RPMI7951 (cell line): ENCODE measurements at places on chromosomes 1 and 21. TPM values are rescaled to one million over a fixed set of nuclear protein-coding genes. Genes with fewer than 3 reads are reported as not detected.

The DTL gene
- 24.2 and 28.0 TPM in 2 replicates for total RNA-seq

DNA sequence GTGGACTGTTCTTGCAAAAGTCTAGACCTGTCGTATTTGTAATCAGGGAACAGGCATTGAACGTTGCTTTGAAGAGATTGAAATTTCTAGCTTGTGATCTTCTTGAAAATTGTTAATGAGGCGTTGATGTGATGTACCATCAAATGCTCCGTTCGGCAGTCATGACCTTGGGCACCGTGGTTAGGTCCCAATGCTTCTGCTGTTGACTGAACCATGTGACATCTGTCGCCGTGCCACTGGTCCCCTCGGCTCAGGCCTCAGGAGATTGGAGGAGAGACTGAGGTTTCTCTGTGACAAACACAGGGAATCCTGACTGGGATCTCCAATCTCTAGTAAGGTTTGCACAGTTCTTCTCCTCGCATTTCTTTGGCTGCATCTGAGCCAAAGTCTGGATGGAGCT lies 18.1 kb upstream of the KCNAB2 start:
- no peak for DNase-seq

GRCh38 chr1:169466259-169467230 lies 19.2 kb downstream of the SLC19A2 start:
- peak; percentile 41 for DNase-seq

DNA sequence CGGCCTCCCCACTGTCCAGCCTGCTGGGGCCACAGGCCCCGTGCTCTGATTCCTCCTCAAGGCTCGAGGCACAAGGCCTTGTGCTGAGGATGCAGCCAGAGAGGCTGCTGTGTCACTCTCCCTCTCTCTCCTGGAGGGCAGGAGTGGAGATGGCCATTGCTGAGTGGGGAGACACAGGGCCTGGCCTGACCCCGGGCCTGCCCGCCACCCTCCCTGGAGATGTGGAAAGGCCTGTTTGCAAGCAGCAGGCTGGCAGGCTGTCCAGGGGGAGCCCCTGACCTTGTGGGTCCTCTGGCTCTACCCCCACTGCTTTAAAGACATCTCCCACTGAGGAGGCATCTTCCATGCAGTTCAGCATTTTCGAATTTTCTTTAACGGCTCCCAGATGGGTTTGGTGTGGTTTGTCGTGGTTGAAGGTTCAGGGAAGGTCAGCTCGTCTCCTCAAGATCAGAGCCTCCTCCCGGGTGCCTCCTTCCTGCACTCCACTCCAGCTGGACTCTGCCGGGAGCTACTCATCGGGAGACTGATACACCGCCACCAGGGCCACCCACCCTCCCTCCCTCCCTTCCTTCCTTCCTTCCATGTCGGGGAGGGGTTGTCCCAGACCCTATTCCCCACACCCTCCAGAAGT lies 69.1 kb downstream of the SPSB1 start:
- DNase-seq, result peak; percentile 66

- no peak for DNase-seq
Measured at GRCh38 chr1:5617546-5617945, 374.7 kb downstream of the NPHP4 start.
